ENCODE measurements at places on chromosomes 12 and 14.

DNA sequence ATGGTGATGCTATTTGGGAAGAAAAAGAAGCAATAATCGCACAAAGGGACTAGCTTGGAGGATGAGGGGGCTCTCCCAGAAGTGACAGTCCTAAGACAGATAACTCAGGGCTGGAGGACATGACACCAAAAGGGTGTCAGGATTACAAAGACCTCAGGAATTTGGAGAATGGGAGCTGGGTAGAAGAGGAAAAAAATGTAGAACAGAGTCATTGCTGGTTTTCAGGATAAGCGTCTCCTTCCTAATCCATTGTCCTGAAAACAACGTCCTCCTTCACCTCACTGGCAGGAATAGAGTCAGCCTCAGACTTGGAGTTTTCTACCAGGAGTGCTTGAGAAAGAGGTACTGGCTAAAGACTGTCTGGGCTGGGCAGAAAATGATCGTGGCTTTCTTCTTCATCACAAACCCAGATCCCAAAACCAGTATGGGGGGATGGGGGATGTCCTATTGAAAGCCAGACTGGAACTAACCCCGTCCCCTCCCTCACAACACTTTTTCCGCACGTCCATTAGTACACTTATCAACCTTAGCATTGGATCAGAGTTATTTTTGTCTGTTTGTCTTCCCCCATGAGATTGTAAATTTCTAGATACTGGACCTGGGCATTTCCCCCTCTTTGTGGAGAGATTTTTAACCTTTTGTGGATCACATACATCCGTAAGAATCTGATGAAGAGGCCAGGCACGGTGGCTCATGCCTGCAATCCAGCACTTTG lies 14.3 kb downstream of the B4GALNT3 start:
- no peak for DNase-seq

DNA sequence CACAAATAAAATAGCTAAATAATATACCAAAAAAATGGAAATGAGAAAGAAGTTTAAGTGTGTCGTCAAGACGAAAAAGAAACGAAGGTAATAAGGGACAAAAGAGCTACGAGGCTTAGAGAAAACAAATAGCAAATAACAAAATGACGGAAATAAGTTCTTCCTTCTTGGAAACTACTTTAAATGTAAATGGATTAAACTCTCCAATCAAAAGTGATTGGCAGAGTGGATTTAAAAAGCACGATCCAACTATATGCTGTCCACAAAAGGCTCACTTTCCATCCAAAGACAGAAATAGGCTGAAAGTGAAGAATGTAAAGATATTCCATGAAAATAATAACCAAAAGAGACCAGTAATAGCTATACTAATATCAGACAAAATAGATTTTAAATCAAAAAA lies 82.4 kb downstream of the DIO3 start:
- no peak for DNase-seq

DNA sequence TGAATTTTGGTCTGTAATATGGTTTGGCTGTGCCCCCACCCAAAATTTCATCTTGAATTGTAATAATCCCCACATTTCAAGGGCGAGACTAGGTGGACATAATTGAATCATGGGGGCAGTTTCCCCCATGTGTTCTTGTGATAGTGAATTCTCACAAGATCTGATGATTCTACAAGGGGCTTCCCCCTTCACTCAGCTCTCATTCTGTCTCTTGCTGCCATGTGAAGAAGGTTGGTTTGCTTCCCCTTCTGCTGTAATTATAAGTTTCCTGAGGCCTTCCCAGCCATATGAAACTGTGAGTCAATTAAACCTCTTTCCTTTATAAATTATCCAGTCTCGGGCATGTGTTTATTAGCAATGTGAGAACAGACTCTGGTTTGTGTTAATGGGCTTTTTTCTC lies 5.9 kb downstream of the LRRC9 start:
- no peak for DNase-seq

DNA sequence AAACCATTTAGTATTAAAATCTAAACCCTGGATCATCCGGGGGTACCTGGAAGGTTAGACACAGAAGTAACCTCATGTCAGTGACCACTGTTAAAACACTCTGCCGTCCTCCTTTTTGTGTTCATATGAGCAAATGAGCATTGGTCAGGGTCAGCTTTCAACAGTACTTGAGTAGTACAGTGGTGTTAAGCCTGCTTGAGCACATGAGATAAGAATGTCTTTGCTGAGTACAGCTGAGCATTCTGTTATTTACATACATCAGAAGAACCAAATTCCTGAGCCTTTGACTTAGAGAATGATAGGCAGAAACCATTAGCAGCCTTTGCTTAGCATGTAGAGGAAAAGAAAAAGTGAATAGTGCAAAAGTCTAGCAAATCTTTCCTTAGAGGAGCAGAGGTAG lies 38.6 kb upstream of the LRTM2 start:
- DNase-seq, result no peak

GRCh38 chr12:54128416-54128815 lies 60.4 kb downstream of the SMUG1 start:
- no peak for DNase-seq

DNA sequence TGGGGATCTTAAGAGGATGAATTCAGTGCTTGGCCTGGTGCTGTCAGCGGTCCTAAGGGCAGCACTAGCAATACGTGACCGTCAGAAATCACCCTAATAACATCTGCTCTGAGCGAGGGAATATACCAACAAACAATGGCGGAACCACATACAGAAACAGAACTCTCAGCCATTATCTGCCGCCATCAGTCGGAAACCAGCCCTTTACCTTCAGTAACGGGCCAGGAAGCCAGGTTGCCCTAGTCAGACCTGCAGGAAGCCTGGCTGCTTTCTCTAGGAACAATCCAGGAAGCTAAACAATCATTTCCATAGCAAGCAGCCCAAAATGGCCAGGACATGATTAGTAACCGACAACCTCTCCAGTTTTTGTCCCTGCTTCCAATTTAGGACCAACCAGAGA lies 5.6 kb downstream of the CDCA4 start:
- no peak for DNase-seq

DNA sequence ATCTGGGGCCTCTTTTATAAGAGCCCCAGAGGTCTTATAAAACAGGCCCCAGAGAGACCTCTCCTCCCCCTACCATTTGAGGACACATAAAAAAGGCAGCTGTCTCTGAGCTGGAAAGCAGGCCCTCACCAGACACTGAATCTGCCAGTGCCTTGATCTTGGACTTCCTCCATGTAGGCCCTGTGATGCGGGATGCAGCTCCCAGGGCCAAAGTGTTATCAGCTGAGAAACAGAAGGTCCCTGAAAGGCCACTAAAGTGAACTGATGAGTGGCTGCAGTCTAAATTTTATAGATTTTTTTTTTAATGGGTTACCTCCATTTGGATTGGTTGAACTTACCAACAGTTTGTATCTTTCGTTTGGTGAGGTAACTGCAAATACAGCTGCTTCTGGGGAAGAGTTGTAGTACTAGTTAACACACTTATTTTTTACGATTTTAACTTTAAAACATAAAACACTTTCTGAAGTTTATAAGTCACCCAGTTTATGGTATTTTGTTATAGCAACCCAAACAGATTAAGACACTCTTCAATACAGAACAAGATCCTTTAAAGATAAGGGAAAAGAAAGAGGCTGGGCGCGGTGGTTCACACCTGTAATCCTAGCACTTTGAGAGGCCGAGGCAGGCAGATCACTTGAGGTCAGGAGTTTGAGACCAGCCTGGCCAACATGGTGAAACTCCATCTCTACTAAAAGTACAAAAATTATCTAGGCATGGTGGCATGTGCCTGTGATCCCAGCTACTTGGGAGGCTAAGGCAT lies 5.6 kb upstream of the GUCY2C start:
- no peak for DNase-seq

DNA sequence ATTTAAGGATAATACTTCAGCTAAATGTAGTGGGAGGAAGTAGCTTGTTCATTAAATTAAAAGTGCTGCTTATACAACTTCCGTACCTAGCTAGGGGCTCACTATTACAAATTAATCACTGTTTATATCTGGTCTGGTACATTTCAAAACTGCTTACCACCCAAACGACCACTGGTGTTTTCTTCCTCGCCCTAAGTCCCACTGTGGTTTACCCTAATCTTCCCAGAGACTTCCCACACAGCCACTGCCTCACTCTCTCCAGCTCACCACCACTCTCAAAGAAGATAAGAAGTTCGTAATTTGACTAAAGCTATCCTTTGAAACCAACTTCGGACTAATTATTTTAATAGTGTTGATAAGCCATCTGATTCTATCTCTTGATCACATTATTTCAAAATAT lies 62.6 kb downstream of the PLXNC1 start:
- no peak for DNase-seq

Measured in stimulated activated CD8-positive, alpha-beta memory T cell treated with anti-CD3 and anti-CD28 coated beads, Interleukin-2, amount 100 ng/mL, for 1 hour (primary cell).